ENCODE measurements at places on chromosomes 6 and 20. TPM values are rescaled to one million over a fixed set of nuclear protein-coding genes. Genes with fewer than 3 reads are reported as not detected.

The EYA2 gene
- total RNA-seq, result 2.0 TPM

The LPA gene
- 0.10 TPM for total RNA-seq

The CLPSL2 gene
- total RNA-seq, result 0.53 TPM

The TPX2 gene
- 97.3 TPM for total RNA-seq

The NFATC2 gene
- 8.5 TPM for total RNA-seq

The ROS1 gene
- total RNA-seq, result 0.21 TPM

The HCK gene
- 0.05 TPM for total RNA-seq

The DEFB113 gene
- total RNA-seq, result not detected

All from A549 treated with AZD2906 at 1 μM for 4 hours (cell line).